Stomach (tissue), 19 donors: ENCODE measurements at places on chromosomes 13 and 19. TPM values are rescaled to one million over a fixed set of nuclear protein-coding genes. Genes with fewer than 3 reads are reported as not detected.

Gene GET3
- 2.9 TPM for total RNA-seq

Gene POSTN
- 165 TPM for total RNA-seq

DNA sequence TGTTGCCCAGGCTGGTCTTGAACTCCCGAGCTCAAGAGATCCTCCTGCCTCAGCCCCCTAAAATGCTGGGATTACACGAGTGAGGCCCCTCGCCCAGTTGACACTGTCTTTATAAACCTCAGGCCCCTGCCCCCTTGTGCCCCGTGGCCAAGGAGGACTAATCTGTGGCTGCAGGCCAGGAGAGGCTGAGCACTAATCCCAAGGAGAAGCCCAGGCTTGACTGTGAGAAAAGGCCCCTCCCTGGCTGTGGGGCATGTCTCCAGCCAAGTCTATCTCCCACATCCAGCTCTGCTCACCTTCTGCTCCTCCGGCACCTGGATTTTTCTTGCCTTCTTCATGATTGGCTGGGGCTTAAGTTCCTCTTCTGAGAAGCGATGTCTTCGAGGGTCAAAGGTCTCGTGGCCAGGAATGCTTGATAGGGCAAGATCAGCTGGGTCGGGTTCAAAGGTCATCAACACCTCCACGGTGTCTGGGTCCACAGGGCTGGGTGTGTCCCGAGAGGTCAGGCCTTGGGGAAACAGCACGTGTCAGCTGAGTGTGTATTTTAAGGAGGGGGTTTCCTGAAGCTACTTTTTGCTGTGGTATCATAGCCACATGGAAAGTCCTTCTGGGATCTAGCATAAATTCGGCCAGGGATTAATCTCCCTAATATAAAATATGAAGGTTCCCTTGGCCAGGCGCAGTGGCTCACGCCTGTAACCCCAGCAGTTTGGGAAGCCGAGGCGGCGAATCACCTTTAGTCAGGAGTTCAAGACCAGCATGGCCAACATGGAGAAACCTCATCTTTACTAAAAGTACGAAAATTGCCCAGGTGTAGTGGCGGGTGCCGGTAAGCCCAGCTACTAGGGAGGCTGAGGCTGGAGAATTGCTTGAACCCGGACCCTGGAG, 3.8 kb downstream of the DBP start:
- peak; percentile 47 for DNase-seq

Gene PGLYRP2
- not detected for total RNA-seq

DNA sequence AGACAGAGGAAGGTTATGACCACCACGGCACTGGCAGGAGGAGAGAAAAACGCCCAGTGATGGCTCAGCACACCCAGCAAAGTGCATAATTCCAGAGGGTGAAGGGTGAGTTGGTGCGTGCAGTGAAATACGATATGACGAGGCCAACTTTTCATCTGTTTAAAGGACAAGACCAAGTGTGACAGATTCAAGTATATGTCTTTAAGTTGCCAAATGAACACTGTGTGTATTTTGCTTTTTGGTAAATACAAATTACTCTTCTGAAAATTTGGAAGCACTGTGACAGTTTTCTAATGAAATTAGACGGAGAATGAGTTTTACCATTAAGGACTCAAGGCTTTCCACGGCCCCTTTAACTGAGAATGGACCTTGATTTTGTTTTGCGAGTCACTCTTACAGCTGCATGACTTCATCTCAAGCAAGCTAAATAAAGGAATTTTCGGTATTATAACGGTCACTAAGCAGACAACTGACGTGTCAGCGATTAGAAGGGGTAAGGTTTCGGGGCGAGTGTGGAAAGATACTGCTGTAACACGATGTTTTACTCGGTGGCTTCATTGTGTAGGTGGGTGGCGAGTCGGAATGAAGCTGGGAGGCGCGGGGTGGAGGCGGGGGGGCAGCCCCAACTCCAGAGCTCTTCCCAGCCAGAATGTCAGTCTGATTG, 22.8 kb downstream of the COL4A2 start:
- no peak for DNase-seq

Gene ZNF728
- not detected for total RNA-seq

DNA sequence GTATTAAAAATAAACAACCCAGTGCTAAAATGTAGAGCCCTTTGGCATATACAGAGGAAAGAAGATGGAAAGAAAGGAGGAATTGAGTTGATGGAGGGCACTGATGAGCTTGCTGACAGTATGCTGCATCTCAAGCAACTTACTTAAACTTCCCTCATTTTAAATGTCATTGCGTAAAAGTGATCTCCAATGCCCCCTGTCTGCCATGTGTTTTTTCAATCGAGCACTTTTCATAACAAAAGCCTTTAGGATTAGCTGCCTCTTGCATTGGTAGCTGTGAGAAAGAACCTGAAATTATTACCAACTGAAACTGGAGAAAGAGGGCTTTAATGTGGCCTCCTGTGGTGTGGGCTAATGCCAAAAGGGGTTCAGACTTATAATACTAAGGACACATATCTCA, 541.6 kb downstream of the SUCLA2 start:
- DNase-seq = peak; percentile 19

Gene STXBP2
- total RNA-seq = 256 TPM
